HT1080 (cell line): ENCODE measurements at places on chromosomes 7 and 10.

DNA sequence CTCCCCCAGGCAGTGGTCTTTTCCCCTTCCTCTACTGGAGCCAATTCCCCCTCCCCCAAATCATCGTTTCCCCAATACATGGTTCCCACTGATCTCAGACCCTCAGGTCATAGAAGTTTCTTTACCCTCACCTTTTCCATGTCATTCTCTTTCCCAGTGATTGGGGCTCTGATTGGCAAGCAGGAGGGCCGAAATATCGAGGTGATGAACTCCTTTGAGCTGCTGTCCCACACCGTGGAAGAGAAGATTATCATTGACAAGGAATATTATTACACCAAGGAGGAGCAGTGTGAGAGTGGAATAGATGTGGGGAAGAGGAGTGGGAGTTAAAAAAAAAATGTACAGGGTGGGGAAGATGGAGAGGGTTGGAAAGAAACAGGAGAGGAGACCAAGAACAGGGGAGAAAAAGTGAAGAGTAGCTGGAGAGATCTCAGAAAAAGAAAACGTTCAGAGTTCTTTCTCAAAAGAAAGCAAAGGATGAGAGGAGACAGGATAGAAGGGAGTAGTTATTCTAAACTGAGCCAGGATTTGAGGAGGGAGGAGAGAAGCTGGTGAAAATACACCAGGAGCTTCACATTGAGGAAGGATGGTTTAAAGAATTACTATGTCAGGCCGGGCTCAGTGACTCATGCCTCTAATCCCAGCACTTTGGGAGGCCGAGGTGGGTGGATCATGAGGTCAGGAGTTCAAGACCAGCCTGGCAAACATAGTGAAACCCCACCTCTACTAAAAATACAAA is 858 bp downstream of the COPS6 start:
- peak; percentile 46 for DNase-seq

DNA sequence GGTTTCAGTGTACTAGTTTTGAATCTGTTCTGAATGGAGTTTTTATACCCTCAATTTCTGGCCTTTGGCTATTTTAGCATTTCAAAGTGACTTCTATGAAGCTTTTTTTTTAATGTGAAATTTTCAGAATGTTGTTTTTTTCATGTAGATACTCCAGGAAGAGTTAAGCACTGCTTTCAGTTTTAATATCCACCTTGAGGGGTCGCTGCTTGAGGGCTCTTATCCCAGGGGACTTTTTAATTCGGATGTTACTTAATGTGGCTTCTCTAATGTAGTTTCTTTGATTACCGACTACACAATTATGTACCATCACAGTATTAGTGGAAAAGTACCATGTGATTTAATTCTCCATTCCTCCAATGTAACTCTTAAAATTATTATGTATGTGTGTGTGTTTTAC is 5.2 kb downstream of the IFIT5 start:
- DNase-seq: no peak

DNA sequence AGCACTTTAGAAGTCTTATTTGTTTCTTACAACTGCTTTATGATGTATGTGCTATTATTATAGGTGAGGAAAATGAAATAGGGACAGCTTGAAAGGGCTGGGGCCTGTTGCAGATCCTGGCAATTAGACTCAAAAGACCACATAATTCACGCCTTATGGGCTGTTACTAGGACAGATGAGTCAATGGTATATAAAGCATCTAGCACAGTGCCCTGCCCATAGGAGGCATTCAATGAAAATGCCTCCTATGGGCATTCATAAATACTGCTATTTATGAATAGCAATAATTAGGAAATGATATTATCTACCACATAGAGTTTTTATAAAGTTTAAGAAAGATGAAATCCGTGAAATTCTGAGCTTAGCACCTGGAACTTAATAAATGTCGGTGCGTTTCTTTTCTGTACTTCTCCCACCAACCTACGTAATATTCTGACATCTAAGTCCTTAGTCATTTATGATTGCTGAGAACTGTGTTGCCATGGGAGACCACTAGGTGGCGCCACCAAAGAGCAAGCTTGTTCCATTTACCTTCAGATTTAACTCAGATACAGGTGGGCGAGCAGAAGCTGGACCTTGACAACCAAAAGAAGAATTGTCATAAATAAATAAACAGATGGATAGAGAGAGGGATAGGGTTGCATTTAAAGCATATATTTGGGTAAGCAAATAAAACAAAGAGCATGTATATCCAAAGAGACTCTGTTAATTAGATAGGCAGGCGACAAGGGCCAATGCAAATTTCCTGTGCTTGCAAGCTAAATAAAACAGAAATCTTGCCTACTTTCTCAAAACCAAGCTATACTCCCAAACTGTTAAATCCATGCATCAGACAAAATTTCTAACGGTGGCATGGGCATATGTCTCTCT is 699.9 kb downstream of the INHBA start:
- DNase-seq: peak; percentile 24

- DNase-seq: no peak
Observed at GRCh38 chr10:129131457-129132132, 335.4 kb upstream of the MGMT start.

DNA sequence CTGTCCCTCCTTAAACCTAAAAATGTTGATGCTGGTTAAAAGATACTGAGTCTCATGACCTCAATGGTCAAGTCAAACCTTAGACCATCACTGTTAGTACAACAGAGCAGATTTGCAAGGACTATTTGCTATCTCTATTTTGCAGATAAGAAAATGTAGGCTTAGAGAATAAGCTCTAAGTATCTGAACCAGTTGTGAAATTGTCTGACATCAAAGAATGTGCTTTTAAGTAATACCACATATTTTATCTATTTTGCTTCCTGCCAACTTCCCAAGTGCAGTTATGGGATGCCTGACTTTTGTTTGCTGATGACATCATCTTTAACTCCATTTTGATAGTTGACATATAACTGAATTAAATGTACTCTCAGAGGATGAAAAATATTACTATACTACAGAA is 83.6 kb upstream of the TMEM106B start:
- DNase-seq: no peak

DNA sequence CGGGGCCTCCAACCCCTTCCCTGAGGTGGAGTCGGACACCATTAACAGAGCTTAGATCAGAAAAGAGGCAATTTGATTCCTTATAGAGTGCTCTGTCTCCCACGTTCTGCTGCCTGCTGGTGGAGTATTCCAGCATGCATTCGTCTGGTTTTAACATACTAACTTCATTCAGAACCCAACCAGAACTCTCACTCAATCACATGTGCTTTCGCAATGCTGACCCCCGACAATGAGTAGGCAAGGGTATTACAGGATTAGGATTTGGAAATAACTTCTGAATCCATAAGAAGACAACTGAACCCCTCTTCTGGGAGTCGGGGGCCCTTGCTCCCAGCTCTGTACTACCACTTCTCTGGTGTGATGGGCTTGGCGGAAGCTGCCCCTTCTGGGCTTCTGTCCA is 55.7 kb upstream of the HABP2 start:
- DNase-seq: no peak

- DNase-seq: no peak
Observed at GRCh38 chr10:86678999-86679792, 10.9 kb downstream of the LDB3 start.

DNA sequence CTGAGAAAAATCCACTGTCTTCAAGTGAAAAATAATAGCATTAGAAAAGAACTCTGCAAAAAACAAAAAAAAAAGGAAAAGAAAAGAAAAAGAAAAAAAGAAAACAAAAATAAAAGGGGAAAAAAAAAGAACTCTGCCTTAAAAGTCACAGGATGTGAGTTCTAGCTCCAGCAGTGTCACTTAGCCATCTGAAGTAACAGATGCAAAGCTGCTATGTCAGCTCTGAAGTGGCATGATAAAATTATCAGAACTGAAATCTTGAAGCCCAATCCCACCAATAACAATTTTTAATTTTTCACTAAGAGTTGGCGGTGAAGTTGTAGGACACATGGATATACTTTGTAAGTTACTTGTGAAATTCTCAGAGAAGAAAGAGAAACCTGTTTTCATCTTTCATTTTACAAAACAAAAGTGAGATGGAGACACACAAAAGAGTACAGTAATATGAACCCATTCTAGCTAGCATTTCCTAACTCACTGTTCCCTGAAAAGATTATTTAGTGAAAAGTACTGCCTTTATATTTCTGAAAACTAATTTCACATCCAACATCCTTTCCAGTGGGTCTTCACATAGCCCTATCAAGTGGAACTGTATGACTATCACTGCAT is 103.5 kb downstream of the ELAPOR2 start:
- DNase-seq: no peak

DNA sequence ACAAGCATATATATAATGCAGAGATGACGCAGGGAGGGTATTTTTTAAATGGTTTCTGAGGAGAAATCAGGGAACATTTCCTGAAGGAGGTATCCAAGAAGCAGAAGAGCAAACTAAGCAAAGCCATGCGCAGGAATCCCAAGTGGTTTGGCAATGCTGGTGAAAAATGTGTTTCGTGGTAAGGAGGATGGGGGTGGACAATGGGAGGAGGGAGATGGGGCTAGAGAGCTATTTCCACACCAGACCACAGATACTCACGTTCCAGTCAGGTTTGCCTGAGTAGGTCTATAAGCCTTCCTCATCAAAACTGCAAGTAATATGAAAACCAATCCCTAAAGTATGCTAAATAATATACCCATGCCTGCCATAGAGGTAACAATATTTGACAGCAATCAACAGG is 223.7 kb upstream of the MKLN1 start:
- DNase-seq: peak; percentile 69

DNA sequence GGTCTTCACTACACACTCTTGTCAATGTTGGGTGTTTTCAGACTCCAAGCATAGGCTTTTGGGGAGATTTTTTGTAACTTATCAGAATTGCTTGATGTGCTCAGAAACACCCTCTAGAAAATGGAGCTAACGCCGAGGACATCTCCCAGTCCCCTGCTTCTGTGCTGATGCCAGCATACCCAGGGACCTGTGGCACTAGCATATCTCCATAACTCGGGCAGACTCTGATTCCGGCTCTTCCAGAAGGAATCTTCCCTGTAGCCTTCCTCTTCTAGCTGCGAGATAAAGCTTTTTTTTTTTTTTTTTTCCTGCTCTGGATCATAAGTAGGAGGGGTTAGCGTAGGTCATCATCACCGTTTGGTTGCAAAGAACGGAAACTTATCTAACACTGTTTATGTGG is 434.4 kb downstream of the GALNT17 start:
- no peak for DNase-seq

DNA sequence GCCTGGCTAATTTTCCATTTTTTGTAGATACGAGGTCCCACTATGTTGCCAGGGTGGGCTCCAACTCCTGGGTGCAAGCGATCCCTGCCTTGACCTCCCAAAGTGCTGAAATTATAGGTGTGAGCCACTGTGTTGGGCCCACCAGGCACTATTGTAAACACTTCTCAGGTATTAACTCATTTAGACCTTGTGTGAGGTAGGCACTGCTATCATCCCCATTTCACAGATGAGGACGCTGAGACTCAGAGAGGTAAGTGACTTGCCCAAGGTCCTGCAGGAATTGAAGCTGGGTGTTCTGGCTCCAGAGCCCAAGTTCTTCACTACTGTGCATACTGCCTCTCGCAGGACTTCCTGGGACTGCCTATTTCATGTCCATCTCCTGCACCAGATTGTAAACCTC is 67.1 kb upstream of the SYPL1 start:
- no peak for DNase-seq

- DNase-seq: peak; percentile 39
Observed at GRCh38 chr10:113360870-113361269, 192.0 kb upstream of the HABP2 start.

- peak; percentile 95 for DNase-seq
Observed at GRCh38 chr7:18978108-18978495, 139.3 kb downstream of the TWIST1 start.

DNA sequence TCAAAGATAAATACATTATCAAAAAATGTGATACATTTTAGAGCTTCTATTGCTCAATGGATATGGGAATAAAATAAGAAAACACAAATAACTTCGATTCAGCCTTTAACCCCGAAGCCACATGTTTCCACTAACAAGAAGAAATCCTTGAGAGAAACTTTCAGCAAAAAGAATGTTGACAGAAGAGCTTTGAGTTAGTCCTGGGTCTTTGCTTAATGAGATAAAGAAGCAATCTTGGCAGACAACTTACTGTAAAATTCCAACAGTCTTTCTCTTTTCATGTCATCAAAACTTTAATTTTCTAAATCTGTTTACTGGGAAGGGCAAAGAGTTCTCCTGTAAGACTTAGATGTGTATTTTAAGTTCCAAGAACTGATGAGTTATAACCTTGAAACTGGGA is 810.2 kb downstream of the CNTNAP2 start:
- DNase-seq: no peak

DNA sequence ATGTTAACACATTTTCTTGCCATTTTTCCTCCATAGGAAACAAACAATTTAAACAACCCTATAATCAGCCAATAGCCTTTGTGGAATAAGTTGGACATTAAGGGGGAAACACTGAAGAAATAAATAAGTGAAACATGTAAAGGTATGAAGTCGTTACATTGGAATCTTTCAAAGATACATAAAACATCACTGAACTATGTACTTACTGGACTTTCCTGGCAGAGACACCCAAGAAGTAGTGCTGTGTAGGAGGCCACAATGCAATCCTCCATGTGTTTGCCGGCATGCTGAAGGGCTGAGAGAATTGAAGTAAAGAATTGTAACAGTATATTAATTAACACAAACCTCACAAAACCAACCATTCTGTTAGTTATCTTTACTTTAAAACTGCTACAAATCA is 76.5 kb upstream of the GRID1 start:
- DNase-seq: no peak

DNA sequence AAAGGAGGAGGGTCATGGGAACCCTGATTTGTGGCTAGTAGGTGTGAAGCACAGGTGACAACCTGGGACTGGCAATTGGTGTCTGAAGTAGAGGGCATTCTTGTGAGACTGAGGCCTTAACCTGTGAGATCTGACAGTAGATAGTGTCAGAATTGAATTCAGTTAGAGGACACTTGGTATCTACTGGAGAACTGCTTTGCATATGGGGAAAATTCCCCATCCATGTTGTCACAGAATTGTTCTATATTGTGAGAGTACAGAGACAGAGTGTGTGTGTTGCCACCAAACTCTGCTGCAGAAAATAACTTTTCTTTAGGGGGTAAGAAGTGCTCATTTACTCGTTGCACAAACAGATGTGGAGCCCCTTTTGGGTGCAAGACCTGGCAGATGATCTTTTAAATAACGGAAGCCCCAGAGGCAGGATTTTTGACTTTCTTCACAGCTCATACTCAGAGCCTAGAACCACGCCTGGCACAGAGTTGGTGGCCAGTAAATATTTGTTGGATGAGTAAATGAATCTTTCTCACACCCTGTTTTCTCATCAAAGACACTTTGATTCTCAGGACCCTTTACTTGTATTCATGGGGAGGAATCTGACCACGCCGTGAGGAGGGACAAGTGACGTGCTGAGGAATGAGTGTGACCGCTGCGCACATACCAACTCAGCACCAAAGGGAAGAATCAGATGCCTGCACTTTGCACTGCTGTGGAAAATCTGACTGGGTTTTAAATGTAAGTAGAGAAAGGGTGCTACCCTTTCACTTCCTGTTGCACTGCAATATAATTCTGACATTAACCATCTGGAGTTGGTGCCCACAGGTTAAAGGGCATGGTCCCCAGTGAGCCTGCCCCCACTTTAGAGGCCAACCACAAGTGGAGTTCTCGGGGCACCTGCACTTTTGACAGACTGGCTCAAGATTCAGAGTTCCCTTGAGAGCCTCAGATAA is 39.2 kb upstream of the SDHAF3 start:
- peak; percentile 12 for DNase-seq

- DNase-seq: no peak
Observed at GRCh38 chr7:126203185-126203584, 1049.6 kb downstream of the GRM8 start.

- no peak for DNase-seq
Observed at GRCh38 chr10:100939763-100940344, 27.1 kb downstream of the SLF2 start.

GRCh38 chr7:130442601-130443000 is 1.8 kb upstream of the CEP41 start:
- no peak for DNase-seq

- DNase-seq: no peak
Observed at GRCh38 chr7:143953421-143953820, 1.2 kb upstream of the OR2F1 start.
